Epithelial cell of esophagus (primary cell): ENCODE measurements at places on chromosomes 2 and 18.

DNA sequence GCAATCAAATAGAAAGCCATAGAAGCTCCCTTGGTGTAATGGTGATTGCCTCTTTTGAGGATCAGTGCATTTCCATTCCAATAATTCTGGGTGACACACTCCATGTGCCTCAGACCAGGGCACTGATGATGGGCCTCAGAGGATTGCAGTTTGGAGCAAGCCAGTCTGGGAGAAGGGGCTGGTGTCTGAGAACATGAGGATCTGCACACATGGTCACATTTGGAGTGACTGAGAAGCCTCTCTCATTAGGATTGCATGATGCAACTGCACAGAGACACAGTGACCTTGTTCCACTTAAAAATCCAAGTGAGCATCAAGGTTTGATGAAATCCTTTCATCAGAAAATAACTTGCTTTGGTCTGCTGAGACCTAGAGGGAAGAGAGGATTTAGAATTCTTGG lies 216.4 kb downstream of the ANKRD30B start:
- DNase-seq: no peak

GRCh38 chr2:154698721-154699574 lies 453 bp downstream of the KCNJ3 start:
- no peak for DNase-seq

- no peak for DNase-seq
Measured at GRCh38 chr2:25315316-25315680, 26.4 kb downstream of the DNMT3A start.

DNA sequence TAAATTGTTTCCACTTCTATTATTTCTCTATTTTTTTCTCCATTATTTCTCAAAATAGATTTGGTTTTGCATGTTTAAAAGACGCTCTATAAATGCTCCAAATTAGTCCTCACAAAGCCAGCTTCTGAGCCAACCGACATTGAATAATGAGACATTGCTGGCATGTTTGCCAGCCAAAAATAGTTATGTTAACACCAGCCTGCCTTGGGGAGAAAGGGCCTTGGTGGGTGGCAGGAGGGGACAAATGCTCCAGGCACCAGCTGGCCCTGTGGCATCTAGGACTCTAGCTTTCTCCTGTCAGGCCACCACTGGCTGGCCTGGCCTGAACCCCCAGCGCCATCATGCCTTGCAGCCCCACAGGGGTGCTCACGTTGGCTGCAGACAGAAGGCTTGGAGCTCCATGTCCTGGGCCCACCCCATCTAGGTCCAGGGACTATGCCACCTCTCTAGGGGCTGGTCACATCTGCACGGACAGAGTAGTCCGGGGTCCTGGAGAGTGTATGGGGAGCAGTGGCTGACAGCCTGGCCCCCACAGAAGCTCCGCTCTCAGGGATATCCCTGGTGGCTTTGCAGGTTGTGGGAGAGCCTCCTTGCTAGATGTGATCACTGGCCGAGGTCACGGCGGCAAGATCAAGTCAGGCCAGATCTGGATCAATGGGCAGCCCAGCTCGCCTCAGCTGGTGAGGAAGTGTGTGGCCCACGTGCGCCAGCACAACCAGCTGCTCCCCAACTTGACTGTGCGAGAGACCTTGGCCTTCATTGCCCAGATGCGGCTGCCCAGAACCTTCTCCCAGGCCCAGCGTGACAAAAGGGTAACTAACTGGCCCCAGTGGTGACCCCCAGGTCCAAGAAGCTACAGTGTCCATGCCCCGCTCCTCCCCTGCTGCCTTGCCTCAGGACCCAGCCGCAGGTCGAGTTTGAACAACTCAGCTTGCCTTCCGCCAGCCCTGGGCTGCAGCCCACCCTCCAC lies 12.5 kb downstream of the ABCG8 start:
- DNase-seq: no peak

DNA sequence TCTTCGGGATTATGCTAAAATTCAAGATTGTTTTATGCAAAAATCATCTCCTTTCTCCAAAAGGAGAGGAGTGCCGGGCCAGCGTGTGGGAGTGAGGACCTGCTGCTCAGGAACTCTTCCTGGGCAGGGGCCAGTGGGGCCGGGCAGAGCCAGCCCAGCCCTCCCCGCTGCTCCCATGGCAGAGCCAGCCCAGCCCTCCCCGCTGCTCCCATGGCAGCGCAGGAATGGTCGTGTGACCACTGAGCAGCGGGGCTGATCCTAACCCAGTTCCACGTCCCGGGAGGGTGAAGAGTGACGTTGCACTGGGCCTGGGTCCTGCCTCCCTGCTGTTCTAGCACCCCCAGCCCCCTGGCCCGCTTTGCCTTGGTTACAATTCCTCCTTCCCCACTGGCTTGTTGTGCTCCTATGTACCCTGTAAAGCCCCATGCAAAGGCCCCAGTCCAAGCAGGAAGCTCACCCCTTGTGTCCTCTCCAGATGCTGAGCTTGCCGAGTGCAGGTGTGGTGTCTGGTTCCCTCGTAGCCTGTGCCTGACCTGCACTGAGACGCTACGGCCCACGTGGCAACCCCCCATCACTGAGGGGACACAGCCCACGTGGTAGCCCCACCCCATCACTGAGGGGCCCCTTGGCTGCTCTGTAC lies 11.4 kb upstream of the NEU4 start:
- DNase-seq: no peak

- DNase-seq: no peak
Measured at GRCh38 chr18:6363216-6363615, 51.5 kb downstream of the L3MBTL4 start.

GRCh38 chr18:31490387-31490786 lies 7.6 kb upstream of the DSG2 start:
- peak; percentile 90 for DNase-seq
